MCF 10A (cell line): ENCODE measurements at places on chromosomes 4 and X. TPM values are rescaled to one million over a fixed set of nuclear protein-coding genes. Genes with fewer than 3 reads are reported as not detected.

RBM46 gene
- total RNA-seq, result 0.21 and 0.29 TPM in 2 replicates

CHRDL1 gene
- not detected in 2 replicates for total RNA-seq

NUDT10 gene
- total RNA-seq, result not detected in 2 replicates

JADE3 gene
- 7.8 and 9.4 TPM in 2 replicates for total RNA-seq

DNA sequence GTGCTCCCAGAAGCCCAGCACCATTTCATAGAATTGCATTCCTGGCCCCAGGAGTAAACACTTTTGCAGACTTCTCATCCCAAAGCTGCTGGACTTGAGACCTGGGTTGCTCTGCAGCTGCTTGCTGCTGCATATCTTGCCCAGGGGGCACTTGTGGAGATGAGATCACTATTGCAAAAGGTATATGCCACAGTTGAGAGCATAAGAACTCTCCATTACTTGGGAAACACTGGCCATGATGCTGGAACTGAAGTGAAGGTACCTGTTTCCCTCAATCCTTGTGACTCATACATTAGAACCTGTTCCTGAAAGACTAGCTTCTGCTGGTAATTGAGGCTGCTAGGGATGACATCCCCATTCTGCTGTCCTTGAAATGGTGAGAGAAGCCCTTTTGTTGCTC is 43.1 kb upstream of the WDR1 start:
- DNase-seq, result no peak

DNA sequence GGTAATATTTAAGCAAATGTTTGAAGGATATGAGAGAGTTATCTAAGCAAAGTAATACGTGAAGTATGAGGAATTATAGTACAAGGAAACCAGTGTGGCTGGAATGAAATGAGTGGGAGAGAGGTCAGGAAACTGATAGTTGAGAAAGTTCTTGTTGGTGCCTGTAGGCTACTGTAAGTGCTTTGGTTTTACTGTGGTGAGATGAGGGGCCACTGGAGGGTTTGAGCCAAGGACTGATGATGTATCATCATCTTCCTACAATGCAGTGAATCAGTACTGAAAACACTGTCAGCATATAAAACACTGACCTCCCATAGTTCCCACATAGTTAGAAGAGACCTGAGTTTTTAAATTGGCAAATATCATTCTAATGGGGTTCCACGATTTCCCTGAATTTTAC is 367.5 kb upstream of the CTSO start:
- no peak for DNase-seq

- DNase-seq, result no peak
Observed at GRCh38 chr4:52197306-52197705, 146.2 kb downstream of the SPATA18 start.

DNA sequence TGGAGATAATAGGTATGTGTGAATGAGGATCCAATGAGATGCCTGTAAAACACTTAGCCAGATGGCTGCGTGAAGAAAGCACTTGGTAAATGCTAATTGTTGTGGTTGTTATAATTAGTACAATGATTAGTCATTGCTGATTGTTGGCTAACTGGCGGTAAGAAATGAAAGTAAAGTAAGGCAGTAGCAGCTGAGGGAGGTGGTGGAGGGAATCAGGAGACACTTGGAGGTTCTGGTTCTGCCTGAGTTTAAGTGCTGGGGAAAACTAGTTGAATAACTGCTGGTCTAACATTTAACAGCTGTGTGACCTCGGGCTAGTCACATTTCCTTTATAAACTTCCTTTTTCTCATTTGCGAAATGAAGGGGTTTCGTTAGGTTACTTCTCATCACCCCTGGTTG is 30.9 kb downstream of the CD38 start:
- DNase-seq, result no peak

DNA sequence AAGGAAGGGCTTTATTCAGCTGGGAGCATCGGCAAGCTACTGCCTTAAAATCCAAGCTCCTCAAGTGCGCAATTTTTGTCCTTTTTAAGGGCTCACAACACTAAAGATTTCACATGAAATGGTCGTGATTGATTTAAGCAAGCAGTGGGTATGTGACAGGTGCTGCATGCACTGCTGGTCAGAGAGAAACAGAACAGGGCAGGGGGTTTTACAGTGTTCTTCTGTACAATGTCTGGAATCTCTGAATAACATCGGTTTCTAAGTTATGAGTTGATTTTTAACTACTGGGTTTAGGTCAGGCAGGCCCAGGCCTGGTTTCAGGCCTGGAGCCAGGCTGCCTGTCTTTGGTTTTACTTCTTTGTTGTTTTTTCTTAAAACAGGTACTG is 6.0 kb downstream of the UGT2B17 start:
- no peak for DNase-seq

DNA sequence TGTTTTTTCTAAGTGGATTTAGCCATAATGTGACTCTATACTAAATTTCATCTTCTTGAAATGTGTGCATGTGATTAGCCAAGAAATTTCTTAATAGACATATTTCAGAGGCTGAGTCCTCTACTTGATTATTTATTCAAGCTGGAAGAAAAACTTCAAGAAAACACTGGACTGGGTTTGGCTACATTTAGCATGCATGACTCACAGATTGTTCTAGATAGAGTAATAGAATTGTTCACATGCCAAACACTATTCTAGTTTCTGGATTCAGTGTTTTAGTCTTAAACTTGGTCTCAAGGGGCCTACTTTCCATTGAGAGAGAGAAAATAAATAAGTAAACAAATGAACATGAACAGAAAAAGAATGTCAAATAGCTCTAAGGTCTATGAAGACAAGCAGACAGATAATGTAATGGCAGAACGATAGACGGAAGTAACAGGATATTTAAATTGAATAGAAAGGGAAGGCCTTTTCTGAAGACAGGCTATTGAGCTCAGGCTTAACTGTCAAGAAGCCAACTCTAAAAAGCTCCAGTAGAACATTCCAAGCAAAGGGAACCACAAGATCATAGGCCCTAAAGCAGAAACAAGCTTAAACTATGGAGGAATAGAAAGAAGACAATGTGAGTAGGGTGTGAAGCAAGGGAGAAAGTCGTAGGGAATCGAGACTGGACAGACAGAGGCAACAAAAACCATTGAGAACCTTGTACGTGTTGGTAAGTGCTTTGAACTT is 104.6 kb downstream of the TMEM144 start:
- peak; percentile 90 for DNase-seq

DNA sequence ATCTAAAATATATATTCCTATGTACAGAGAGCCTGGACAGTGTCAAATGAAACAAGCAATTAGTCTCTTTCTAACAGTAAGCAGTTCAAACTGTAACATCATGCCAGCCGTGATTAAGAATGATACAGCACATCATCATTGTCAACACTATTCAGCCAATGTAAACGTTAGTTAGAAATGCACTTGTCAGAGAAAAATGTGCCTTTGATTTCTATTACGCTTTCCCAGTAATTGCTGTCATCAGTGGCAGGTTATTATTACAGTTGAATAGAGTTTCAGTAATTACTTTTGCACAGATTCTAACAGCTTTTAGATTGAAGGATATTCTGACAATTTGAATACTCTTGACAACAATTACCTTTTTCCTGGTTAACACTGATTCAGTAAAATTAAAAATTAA is 1007.1 kb downstream of the SH3BGRL start:
- no peak for DNase-seq

GRCh38 chrX:22338740-22339139 is 66.0 kb downstream of the CBLL2 start:
- no peak for DNase-seq

- DNase-seq, result no peak
Observed at GRCh38 chr4:85697854-85698253, 222.9 kb downstream of the ARHGAP24 start.

- no peak for DNase-seq
Observed at GRCh38 chr4:153472122-153473037, 6.2 kb downstream of the TMEM131L start.

- peak; percentile 11 for DNase-seq
Observed at GRCh38 chrX:11180571-11180970, 69.4 kb downstream of the HCCS start.

GRCh38 chrX:22310779-22311178 is 38.1 kb downstream of the CBLL2 start:
- DNase-seq, result no peak

DNA sequence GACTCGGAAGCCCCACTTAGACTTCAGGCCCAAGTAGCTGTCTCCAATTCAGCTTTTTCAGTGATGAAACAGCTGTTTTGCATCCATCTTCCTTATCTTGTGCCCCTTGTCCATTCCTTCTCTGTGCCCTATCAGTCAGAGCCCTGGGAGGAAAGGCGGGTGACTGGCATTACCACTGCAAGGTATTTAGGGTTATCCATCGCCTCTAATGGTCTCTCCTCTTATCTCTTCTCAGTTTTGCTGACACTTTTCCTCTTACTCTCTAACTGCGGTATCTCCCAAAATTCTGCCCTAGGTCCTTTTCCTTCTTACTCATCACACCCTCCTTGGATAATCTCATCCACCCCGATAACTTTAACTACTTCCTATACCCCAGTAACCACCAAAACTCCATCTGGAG is 13.7 kb downstream of the GAB3 start:
- DNase-seq, result no peak

DNA sequence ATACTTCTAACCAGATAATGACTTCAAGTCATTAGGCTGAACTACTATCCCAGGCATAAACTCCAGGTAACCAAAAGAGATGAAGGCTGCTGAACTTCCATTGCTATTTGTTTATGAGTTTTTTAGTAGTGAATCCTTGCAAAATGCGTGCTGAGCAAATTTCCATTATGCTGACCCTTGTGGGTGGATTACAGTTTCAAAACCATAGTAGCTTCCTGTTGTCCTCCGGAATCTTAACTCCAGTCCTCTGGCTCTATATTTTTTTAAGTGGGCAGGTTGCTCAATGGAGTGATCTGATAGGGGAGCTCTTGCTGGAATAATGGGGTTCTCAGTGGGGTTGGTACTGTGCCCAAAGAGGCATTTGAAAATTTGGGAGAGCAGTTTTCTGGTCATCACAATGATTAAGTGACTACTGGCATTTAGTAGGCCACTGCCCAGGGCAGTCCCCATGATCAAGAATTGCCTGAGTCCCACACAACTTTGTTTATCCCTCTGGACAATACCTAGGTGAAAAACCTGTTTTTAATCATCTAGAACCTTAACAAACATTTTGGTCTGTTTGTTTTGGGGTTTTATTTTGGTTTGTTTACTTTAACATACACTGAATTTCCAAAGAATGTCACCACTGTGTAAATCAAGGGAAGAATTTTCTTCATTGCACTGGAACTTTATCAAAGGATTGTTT is 302.3 kb upstream of the GATB start:
- no peak for DNase-seq
